Smooth muscle cell of the coronary artery (primary cell): ENCODE measurements at places on chromosomes 3 and 15. TPM values are rescaled to one million over a fixed set of nuclear protein-coding genes. Genes with fewer than 3 reads are reported as not detected.

The ATP13A5 gene
- total RNA-seq: not detected in 2 replicates

The CADPS gene
- total RNA-seq: 0.08 and 0.82 TPM in 2 replicates

The DAZL gene
- not detected in 2 replicates for total RNA-seq

The CPN2 gene
- not detected in 2 replicates for total RNA-seq

The TGM4 gene
- 0.15 TPM in 1 of 2 replicates, not detected in the other for total RNA-seq

The LACTB gene
- 24.7 and 40.9 TPM in 2 replicates for total RNA-seq

The ZNF662 gene
- 0.47 and 0.60 TPM in 2 replicates for total RNA-seq

The ZNF80 gene
- total RNA-seq: not detected in 2 replicates

The EXD1 gene
- total RNA-seq: not detected in 2 replicates

The XCR1 gene
- 0.23 TPM in 1 of 2 replicates, not detected in the other for total RNA-seq

The MLH1 gene
- total RNA-seq: 21.4 and 36.2 TPM in 2 replicates

The ILDR1 gene
- total RNA-seq: not detected in 2 replicates

The PLA2G4F gene
- not detected in 2 replicates for total RNA-seq

The ECE2 gene
- not detected in 2 replicates for total RNA-seq

The MEF2A gene
- 14.4 and 15.3 TPM in 2 replicates for total RNA-seq

The FEZF2 gene
- not detected in 2 replicates for total RNA-seq

The SYNPR gene
- total RNA-seq: not detected in 2 replicates

The ALDH1L1 gene
- total RNA-seq: under 0.01 and 0.08 TPM in 2 replicates

The SAMMSON gene
- not detected in 2 replicates for total RNA-seq

The CLDN11 gene
- total RNA-seq: 130 and 280 TPM in 2 replicates

The NCKIPSD gene
- 7.7 and 11.1 TPM in 2 replicates for total RNA-seq
